ENCODE measurements at places on chromosomes 3 and 15.

DNA sequence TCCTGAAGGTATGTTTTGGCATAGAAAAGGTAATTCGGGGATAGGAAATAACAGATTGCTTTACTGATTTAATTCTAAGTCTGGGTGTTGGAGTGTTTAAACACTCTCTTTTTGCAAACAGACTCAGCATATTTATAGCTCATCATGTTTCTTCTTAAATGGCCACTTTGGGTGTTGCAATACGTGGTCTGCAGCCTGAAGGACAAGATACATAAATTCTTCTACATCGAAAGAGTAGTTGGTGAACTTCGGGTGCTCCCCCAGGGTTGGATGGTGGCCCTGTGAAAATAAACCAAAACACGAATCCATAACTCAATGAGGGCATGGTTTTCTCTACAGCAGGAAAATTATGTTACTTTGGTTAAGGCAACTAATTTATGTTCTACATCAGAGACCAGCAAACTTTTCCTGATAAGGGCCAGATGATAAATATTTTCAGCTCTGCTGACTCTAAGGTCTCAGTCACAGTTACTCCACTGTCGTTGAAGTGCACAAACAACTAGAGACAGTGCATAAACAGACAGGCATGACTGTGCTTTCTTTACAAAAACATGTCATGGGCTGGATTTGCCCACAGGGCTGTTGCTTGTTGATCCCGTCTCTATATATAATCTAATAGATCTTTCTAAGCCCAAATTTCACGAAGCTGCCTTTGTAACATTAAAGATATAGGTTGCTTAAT is 35.9 kb downstream of the EOGT start:
- DNase-seq, result no peak

- no peak for DNase-seq
Observed at GRCh38 chr15:63195569-63196015, 6.2 kb downstream of the RAB8B start.

- no peak for DNase-seq
Observed at GRCh38 chr3:180420016-180420415, 181.9 kb upstream of the TTC14 start.

DNA sequence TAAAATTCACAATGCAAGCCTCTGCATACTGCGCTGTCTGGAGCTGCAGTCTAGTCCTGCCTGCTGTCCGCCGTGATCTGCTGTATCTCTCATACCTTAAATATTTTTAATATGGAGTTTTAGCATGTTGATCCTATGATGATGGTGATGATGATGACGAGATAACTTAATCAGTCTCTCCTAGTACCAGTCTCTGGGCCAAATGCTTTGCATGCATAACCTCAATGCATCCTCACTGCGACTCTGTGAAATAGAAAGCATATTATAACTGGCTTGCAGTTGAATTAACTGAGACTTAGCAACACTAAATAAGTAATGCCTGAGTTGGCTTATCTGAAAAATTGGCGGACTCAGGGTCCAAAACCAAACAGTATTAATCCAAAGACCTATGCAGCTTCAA is 38.4 kb upstream of the BCHE start:
- no peak for DNase-seq

DNA sequence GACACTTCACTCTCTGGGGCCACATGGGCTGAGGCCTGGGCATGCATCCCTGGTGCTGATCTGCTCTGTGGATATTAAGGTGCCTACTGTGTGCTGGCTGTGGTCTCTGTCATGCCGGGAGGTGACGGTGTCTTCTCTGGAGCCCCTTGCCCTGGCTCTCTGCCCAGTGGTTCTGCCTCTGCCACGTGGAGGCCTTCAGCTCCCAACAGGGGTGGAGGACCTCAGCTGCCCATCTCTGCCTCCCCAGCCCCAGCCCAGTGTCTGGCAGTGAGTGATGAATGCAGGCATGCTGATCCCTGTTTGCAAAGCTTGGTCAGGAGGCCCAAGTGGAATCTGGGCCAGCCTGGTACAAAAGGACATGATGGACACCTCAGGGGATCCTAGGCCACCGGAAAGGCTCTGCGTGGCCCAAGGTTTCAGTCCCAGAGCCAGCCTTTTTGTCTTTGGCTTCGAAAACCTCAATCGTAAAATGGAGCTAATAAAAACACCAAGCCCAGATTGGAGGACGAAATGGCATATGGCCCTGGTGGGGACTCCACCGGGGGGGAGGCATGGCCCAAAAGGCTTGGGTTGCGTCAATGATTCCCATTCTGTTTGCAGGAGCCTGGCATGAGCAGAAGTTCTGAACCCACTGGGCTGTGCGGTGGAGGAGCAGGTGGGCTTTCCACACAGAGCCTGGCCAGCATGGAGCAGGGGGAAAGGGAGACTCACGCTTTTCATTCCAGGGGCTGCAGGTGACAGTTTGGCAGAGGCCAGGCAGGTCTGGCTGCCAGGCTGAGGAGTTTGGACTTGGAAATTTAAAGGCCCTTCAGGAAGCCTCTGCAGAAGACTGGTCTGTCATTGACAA is 54.7 kb upstream of the KLF13 start:
- DNase-seq, result no peak

GRCh38 chr15:63059075-63059474 is 16.5 kb downstream of the TPM1 start:
- no peak for DNase-seq

- DNase-seq, result no peak
Observed at GRCh38 chr3:172065967-172066762, 26.8 kb downstream of the FNDC3B start.

DNA sequence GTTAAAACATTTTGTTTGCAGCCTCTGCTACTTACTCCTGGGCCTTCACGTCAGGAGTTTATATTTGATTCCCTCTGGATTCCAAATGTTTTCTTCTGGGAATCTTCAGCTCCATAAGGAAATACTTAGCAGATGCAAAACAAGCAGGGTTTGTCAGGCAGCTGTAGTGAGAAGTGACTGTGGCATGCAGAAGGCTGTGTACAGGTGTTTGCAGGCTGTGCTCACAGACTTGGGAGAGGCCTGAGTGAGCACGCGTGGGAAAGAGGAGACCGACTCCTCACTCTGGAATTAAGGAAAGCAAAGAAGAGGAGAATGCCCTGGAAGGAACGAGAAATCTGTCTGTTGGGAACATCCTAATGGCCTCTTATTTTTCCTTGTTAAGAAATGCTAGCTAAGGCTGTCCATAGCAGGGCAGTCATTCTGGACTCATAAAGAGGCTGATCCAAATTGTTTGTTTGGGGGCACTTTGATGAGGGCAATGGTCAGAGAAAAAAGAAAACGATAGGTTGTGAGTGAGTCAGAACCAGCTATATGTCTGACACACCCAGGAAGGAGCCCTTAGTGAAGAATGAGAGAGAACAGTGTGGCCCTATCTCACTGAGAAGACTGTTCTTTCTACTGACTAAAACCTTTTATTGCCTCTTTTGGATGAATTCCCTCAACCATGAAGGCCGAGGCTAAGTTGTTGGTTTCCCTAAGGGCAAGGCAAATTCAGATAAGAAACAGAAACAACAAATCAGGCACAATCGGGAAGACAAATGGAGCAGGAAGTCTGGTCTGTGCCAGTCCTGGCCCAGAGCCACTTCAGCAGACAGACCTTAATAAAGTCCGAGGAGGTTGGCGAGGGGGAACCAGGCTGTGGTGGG is 82.6 kb downstream of the TGFBR2 start:
- DNase-seq, result no peak

GRCh38 chr3:36542186-36542585 is 161.9 kb downstream of the STAC start:
- no peak for DNase-seq

DNA sequence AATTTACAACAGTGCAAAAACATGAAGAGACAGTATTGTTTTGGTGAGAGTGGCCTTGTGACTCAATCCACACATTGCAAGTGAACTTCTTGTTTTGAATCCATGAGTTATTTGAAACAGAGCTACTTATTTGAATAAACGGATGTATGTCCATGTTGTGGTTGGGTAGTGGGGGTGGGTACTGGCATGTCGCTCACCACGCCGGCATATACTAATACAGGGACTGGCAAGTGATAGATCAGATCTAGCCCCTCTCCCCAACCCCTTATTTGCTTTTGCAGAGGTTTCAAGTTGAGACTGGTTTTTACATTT is 83.8 kb downstream of the EDEM1 start:
- no peak for DNase-seq

GRCh38 chr3:195046441-195046840 is 224.5 kb downstream of the XXYLT1 start:
- no peak for DNase-seq

GRCh38 chr3:130604806-130605205 is 87.8 kb downstream of the COL6A6 start:
- no peak for DNase-seq

GRCh38 chr15:94259863-94260262 is 28.5 kb downstream of the MCTP2 start:
- DNase-seq, result no peak

Data from activated CD8-positive, alpha-beta memory T cell treated with anti-CD3 and anti-CD28 coated beads, Interleukin-2, amount 50 U/mL, for 4 hours (primary cell).